ENCODE measurements at places on chromosomes 1 and 21.

DNA sequence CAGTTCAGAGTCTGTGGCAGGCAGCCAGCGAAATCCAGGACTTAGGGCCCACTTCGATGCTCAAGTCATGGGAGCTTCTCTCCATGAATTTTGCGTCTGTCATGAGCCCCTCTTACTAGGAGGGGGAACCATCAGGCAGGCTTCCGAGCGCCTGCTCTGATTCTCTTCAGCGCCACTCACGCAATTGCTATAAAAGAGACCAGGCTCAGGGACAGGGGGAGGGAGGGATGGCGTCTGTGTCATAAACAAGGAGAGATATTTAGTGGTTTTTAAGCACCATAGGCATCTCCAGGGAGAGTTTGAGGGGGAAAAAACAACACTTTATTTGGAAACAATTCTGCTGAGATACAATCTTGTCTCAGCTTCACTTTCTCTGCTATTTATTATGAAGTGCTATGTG, 60.6 kb downstream of the NAV1 start:
- DNase-seq: no peak

- DNase-seq: no peak
These were observed 2.8 kb upstream of the HPCAL4 start for GRCh38 chr1:39694026-39694425.

- peak; percentile 56 for DNase-seq
These were observed 1089.8 kb upstream of the NCAM2 start for GRCh38 chr21:19908390-19908789.

GRCh38 chr1:58768971-58769808, 14.7 kb downstream of the JUN start:
- peak; percentile 55 for DNase-seq

DNA sequence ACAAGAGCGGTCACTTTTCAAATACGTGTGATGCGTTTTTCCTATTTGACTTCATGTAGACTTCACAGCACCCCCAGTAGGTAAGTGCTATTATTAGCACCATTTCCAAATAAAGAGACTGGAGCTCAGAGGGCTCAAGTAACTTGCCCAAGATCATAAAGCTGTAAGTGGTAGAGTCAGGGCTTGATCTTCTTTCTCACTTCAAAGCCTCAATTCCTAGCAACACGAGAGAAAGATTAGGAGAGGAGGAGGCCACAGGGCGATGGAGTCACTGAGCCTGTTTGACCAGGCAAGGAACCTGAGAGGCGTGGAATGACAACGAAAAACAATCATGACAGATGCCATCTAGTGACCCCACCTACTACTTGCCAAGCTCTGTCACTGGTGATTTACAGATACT, 181.0 kb downstream of the FOXD2 start:
- no peak for DNase-seq

- no peak for DNase-seq
These were observed 61.3 kb downstream of the NDUFS5 start for GRCh38 chr1:39087435-39087834.

DNA sequence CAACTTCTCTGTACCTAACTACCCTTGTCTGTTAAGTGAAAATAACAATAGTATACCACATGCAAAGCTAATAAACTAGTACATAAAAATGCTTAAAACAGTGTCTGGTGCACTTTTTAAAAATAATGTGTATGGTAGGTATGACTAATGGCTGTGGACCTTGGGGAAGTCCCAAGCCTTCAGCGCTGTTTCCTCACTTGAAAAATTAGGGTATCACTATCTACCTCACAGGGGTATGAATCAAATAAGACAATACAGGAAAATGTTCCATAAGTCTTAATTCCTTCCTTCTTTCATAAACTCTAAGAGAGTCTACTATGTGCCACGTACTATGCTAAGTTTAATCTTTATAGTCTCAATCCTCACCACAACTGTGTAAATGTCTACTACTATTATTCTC, 32.0 kb downstream of the EGLN1 start:
- no peak for DNase-seq

All from hematopoietic multipotent progenitor cell treated with erythropoietin and hydrocortisone succinate and interleukin-3 and kit ligand, for 4 days (in vitro differentiated cells).